A172 (cell line): ENCODE measurements at places on chromosomes 16 and 17.

GRCh38 chr16:79509211-79509631 is 91.3 kb downstream of the MAF start:
- DNase-seq = no peak

DNA sequence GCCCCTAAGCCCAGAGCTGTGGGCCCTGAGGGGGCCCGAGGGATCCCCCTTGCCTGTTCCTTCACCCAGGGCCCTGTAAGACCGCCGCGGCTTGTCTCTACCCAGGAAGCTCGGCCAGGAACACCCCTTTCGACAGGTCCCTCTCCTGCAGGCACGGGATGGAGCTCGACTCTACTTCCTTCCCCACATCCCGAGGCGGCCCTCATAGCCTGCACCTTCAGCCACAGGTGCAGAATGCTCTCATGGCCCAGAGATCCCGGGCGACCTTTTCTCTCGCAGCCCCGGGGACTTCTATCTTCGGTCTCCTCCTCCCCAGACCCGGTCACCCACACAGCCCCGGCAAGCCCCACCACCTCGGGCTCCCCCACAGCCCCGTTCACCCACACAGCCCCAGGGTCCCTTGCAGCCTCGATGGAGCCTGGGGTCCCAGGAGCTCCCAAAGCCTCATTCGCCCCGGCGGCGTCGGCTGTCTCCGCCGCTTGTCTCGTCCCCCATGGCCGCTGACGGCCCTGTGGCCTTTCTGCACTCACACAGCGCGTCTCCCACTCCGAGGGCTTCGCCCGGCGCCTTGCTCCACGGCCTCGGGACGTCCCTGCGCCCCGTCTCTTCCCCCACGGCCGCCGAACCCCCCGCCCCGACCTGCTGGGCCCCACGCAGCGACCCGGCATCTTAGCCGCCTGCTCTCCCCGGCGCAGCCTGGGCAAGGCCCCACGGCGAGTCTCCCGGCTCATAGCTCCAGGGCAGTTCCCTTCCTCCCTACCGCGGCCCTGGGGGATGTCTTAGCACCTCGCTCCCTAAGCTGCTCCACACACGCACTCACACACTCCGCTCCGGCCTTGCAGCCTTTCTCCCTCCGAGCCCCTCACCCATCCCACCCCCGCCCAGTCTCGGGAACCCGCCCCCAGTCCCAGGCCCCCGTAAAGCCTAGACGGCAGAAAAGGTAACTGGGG is 650 bp downstream of the KIAA0753 start:
- DNase-seq = peak; percentile 21

- no peak for DNase-seq
Measured at GRCh38 chr16:1430759-1431496, at the start of gene PERCC1. TSS of gene PERCC1 (plus strand) at chr16:1431078. CDS start at chr16:1432594, 1,516 bp downstream.

DNA sequence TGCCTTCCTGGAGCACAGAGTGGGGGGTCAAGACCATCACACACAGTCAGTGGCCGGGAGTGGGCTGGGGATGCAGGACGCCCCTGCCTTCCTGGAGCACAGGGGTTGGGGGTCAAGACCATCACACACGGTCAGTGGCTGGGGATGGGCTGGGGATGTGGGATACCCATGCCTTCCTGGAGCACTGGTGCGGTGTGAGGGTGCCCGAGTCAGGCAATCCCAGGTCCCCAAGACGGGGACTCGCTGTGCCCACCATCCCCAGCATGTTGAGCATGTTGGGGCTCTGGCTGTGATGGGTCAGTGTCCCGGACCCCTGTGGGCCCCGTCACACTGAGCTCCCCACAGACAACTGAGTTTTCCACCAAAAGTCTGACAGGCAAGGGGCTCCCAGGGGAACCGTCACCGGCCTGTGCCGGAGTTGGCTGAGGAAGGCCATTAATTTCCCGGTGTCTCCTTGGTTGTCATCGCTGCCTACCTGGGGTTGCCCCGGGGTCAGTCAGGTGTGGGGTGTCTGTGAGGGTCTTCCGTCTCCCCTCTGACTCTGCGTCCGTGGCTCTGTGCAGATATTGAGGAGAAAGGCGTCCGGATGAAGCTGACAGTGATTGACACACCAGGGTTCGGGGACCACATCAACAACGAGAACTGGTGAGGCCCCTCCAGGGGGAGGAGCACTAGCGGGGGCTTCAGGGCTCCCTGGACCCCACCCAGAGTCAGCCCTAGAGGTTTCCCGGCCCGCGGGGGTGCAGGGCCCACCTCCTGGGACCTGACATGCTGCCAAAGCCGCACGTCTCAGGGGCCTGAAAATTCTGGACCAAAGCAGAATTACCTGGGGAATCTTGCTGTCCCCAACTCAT is 347.1 kb downstream of the SEC14L1 start:
- DNase-seq = no peak
